ENCODE measurements at places on chromosomes 6 and 20. TPM values are rescaled to one million over a fixed set of nuclear protein-coding genes. Genes with fewer than 3 reads are reported as not detected.

- DNase-seq, result no peak
- H3K4me1 ChIP-seq, result no peaks in the 10 kb centered on the region
- no peak overlapping the region for H3K4me3 ChIP-seq
Measured at GRCh38 chr6:146896062-146896813, 297.5 kb downstream of the ADGB start.

- no peak for DNase-seq
- no peak overlapping the region for H3K4me3 ChIP-seq
- no peak overlapping the region for H3K27ac ChIP-seq
- no peaks in the 10 kb centered on the region for H3K27me3 ChIP-seq
- H3K4me1 ChIP-seq, result no peaks in the 10 kb centered on the region
Measured at GRCh38 chr6:81634155-81634880, 118.2 kb downstream of the TENT5A start.

DNA sequence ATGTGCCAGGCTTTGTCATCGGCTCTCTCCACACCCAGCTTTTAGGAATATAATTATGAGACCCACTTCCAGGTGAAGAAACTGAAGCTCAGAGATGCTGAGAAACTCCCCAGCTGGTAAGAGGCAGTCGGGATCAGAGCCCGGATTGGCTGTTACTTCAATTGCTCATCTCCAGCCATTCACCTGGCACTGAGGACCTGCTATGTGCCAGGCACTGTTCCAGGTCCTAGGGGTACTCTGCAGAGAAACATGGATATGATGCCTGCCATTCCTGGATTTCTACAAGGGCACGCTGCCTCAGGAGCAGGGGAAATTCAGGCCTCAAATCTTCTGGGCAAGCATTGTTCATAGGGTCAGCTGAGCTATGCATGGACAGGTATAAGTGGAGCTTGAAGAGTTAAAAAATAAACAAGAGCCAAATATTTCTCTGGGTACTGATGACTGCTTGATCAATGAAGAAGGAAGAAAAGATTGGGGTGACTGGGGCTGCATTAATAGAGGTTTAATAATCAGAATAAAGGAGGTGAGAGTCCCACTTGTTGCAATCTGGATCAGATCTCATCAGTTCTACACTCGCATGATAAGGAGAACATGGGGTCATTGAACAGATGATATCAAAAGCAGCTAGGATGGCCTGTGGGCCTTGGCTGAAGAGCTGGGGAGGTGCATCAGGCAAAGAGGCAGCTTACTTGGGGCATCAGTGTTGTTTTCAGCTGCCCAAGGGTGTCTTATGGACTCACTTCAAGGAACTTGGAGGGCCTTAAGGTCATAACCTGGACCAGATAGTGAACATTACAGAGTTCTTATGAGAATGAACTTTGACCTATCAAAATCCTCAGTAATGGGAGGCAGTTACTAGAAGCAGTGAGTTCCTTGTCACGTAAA is 80.9 kb upstream of the TOX2 start:
- no peaks in the 10 kb centered on the region for H3K27me3 ChIP-seq
- no peak for DNase-seq
- no peak overlapping the region for H3K4me3 ChIP-seq
- H3K4me1 ChIP-seq, result no peaks in the 10 kb centered on the region
- no peaks in the 10 kb centered on the region for H3K36me3 ChIP-seq

DNA sequence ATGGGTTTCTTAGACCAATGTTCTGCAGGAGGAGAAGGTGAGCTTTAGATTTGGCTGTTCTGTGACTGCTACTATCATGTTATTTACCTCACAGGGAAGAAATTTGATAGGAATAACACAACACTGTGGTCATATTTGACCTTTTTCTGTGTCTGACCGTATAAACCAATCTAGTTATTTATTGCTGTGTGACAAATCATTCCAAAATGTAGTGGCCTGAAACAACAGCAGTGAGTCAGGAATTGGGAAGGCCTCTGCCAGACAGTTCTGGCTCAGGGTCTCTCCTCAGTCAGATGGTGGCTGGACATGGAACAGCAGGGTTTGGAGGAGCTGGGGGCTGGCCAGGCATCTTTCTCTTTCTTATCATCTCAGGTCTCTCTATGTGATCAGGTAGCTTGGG is 33.0 kb downstream of the RIPOR2 start:
- H3K36me3 ChIP-seq, result no peaks in the 10 kb centered on the region
- DNase-seq, result no peak
- H3K4me3 ChIP-seq, result no peak overlapping the region
- H3K27ac ChIP-seq, result no peak overlapping the region
- no peaks in the 10 kb centered on the region for H3K4me1 ChIP-seq
- no peaks in the 10 kb centered on the region for H3K27me3 ChIP-seq

GRCh38 chr6:48553467-48554189 is 442.6 kb upstream of the PTCHD4 start:
- no peaks in the 10 kb centered on the region for H3K4me1 ChIP-seq
- H3K27me3 ChIP-seq, result no peaks in the 10 kb centered on the region
- no peak overlapping the region for H3K27ac ChIP-seq
- H3K4me3 ChIP-seq, result no peak overlapping the region

DNA sequence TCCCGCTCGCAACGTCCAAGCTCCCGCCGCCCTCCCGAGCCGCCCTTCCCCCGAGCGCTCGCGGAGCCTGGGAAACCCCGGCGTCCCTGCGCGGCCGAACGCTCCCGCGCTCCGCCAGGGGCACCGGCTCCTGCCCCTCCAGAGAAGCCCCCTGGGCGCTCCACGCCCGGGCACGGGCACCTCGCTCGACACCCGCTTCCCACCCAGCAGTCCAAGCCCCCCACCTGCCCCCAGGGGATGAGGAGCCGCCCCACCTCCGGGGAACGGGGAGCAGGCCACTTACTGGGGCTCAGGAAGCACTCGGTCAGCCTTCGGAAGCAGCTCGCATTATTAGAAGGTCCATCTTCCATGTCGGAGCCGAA is 1.4 kb downstream of the PDE10A start:
- H3K27ac ChIP-seq, result peak overlapping the region; percentile 61
- peak; percentile 50 for DNase-seq
- peaks cover 16% of the 10 kb centered on the region for H3K4me1 ChIP-seq
- H3K4me3 ChIP-seq, result peak overlapping the region; percentile 23
- no peaks in the 10 kb centered on the region for H3K27me3 ChIP-seq

DNA sequence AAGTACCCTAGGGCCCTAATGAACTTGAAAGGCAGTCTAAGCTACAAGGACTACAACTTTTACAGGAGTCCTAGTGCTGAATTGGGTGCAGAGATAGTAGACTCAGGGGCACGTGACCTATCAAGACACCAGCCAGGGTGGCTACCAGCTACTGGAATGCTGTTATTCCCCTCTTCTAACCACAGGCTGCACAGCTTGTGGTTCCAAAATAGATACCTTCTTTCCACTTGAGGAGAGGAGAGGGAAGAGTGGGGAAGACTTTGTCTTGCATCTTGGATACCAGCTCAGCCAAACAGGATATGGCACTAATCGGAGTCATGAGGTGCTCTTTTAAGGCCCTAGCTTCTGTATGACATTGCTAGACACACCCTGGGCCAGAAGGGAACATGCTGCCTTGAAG is 60.0 kb upstream of the MTRF1L start:
- no peaks in the 10 kb centered on the region for H3K4me1 ChIP-seq
- H3K36me3 ChIP-seq, result no peaks in the 10 kb centered on the region

Gene MED20
- 20.6 TPM for total RNA-seq

Gene NAA20
- 53.3 TPM for total RNA-seq

Gene HFE
- 7.5 TPM for total RNA-seq

Gene CDH26
- 1.3 TPM for total RNA-seq

Gene NAPB
- 32.1 TPM for total RNA-seq

Gene ECT2L
- total RNA-seq, result 0.13 TPM

Measured in thyroid gland (tissue), 4 donors.